Ecto neural progenitor cell (in vitro differentiated cells): ENCODE measurements at places on chromosomes 3 and 15.

DNA sequence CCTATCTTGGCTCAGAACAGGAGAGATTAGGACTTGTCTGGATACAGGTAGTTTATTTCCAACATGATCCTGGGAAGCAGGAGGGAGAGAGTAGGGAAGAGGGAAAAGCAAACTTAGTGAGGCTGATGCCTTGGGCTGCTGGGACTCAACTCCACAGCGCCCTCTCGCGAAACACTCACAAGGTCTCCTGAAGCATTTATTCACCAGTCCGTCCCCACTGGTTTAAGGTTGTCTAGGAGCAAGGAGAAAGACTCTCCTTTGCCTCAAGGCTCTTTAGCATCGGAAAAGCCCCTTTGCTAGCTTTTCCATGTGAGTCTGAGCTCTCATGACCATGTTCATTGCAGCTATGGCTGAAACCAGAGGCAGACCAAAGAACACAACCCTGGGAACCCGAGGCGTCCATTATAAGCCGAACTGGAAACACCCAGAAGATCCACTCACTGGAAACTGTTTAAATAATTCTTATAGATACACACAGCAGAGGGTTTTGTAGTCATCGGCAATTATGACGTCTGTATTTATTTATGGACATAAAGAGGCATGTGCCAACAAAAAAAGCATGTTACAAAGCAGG lies 244.5 kb downstream of the CD47 start:
- peak; percentile 85 for DNase-seq

- DNase-seq = no peak
These were observed 269.8 kb upstream of the TMC3 start for GRCh38 chr15:81643771-81644170.

GRCh38 chr15:72491768-72492167 lies 17.6 kb downstream of the ARIH1 start:
- no peak for DNase-seq

GRCh38 chr3:195337747-195338146 lies 66.8 kb upstream of the XXYLT1 start:
- no peak for DNase-seq

GRCh38 chr3:43638594-43639447 lies 17.0 kb upstream of the ANO10 start:
- no peak for DNase-seq
